ENCODE measurements at places on chromosomes 6 and 20.
A peak's percentile ranks its signal among the peaks of the same experiment; 100 is the strongest.

GRCh38 chr6:106142876-106143431, 56.8 kb downstream of the PRDM1 start:
- no peak for DNase-seq

DNA sequence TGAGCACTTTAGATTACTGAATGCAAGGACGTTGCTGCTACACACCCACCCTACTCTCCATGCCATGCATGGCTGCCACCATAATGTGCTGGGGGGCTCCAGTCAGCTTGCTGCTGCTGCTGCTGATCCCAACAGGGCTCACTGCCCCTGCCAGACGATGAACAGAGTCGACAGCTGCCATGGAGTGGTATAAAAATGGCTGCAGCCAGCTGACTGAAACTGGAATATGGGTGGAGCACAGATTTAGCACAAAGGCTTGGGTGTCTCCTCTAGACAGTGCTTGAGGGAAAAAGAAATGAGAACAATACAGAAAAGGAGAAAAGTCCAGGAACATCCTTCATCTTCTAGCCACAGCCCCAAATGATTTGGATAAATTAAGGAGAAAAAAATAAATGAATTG, 150.7 kb downstream of the PDSS2 start:
- DNase-seq: no peak

DNA sequence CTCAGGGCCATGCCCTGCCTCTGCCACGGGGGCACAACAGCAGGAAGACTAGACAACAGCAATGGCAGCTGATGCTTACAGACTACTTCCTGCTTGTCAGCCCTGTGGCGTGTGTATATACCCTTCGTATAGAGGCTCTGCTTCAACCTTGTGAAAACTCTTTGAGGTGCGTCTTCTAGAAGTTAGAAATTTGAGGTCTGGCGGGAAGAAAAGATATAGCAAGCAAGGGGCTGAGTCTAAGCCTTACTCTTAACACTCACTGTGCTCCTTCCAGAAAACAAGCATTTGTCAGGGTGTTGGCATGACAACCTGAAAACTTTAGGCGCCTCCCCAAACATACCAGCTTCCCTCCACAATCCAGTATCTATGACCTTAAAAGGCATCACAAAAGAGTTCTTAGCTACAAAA, 33.3 kb downstream of the JPH2 start:
- DNase-seq: no peak

DNA sequence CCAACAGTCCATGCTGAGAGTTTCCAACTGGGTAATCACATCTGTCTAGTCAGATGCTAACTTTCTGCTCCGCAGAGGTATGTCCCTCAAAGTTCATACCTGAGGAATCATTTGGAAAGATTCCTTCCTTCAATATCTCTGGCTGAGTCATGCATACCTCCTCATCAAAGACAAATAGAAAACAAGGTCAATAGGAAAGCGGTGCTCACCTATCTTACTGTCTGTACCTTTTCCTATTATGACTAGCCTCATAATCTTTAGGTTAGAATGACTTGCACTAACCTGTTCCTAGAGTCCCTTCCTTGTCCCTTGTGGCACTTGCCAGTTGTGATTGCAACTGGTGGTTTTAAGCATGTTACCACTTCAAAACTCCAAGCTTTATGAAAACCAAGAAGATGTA, 78.2 kb upstream of the PTPRK start:
- DNase-seq: no peak

GRCh38 chr6:112251171-112251875, 3.0 kb downstream of the LAMA4 start:
- DNase-seq: peak; percentile 56

DNA sequence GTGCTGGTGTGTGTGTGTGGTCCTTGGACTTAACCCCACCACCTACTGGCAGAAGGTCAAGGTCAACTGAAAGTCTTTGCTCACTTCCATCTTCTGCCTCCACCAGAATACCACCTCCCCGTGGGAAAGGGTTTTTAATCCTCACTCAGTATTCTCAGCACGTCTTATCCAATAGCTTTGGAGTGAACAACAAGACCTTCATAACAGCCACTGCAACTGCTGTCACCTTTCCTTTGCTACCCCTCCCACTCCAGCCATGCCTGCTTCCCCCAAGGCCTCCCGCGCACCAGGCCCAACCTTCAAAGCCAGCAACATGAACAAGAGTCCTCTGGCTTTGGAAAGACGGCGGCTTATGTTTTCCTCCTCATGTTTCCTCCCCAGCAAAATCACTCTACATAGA, 787 bp upstream of the BTN2A2 start:
- no peak for DNase-seq

DNA sequence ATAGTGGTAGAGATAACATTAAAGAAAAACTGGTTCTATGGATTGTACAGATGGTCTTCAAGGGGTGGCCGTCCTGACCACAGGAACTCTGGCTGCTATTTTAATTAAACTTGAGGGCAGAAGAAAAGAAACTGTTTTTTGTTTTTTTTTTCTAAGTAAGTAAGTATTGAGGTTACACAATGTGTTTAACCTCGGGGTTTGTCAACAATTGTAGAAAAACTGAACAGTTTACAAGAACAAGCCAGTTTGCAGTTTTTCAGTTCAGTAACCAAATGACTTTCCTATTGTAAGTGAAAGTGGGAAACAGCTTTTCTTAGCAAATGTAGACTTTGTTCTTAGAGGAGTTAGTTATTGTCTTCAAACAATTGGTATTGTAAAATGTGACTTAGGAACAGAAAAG, 77.0 kb downstream of the PLCB1 start:
- no peak for DNase-seq

DNA sequence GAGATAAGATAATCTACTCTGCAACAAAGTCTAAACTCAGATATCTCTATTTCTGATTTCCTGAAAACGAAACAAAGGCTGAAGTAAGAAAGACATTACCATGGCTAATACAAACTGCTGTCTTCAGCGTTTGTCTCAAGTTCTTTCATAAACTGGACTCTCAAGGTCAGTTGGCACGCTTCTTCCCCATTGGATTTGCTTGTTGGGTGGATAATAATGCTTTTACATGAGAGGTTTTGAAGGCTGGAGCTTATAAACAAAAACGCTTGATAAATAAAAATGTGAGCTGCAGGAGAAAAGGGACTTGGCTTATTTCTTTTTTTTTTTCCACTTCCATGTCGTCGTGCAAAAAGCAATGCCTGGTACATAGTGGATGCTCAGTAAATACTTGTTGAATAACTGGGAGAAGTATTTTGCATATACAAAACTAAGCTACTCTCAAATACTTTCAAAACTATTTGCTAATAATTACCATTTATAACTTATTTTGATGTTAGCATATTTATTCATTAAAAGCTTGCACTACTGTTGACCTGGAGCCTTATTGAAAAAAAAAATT, 65.7 kb upstream of the EEF1A1 start:
- DNase-seq: no peak

DNA sequence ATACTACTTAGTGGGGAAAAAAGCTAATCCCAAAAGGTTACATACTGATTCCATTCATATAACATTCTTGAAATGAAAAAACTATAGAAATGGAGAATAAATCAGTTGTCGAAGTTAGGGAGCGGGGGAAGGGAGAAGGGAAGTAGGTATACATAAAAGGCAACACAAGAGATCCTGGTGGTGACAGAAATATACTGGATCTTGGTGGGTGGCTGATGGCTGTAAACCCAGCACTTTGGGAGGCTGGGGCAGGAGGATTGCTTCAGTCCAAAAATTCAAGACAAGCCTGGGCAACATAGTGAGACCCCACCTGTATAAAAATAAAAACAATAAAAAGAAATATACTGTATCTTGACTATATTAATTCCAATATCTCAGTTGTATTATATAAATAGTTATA, 105.7 kb upstream of the LGSN start:
- no peak for DNase-seq

GRCh38 chr20:46000262-46000996, 8.3 kb upstream of the MMP9 start:
- no peak for DNase-seq

DNA sequence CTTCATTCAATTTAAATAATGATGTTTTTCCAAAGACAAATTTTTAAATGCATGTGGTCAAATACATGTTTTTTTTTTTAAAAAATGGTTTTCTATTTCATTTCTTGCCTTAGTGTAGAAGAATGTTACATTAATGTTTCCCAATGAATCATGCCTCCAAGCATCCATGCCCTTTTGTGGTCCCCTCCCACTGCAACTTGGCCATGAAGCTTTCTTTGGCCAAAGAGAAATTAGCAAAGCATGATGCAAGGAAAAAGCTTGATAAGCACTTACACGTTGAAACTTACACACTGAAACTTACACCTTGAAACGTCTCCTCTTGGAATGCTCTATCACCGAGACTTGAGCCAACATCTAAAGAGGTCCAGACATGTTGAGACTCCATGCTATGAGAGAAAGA, 93.0 kb upstream of the ELOVL5 start:
- DNase-seq: no peak

DNA sequence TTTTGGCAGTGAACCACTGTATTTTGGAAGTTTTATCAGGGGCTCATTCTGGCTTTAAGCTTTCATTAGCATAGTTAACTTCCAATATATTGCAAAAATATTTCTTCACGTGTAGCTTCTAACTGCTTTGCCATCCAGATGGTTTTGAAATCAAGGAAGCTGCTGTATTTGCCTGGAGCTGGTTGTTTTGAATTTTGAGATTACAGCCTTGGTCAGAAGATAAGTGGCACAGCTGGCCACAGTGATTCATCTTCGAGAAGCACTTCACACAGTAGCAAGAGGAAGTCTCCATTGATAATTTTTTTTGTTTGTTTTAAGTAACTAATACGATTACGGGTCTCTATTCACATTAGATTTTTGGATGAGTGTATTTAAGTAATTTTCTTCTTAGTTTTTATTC, 3.8 kb downstream of the APCDD1L start:
- no peak for DNase-seq

GRCh38 chr20:1934156-1934555, 38.9 kb downstream of the SIRPA start:
- DNase-seq: no peak

DNA sequence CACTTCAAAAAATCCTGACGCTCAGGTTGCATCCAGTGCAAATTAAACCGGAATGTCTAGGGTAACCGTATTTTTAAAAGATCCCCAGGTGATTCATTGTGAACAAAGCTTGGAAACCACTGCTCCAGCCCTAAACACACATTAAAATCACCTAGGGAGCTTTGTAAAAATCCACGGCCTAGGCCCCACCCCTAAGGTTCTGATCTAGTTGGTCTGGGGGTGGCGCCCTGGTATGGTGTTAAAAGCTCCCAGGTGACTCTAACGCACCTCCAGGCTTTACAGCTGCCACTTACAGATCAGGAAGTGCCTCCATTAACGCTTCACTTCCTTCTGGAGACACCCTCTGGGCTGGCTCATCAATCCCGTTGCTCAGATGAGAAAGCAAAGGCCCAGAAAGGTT, 92.2 kb downstream of the GRM4 start:
- DNase-seq: no peak

- no peak for DNase-seq
These were observed 198.0 kb downstream of the BACH2 start for GRCh38 chr6:90098627-90099026.

GRCh38 chr6:84639396-84639795, 125.0 kb downstream of the TBX18 start:
- no peak for DNase-seq

DNA sequence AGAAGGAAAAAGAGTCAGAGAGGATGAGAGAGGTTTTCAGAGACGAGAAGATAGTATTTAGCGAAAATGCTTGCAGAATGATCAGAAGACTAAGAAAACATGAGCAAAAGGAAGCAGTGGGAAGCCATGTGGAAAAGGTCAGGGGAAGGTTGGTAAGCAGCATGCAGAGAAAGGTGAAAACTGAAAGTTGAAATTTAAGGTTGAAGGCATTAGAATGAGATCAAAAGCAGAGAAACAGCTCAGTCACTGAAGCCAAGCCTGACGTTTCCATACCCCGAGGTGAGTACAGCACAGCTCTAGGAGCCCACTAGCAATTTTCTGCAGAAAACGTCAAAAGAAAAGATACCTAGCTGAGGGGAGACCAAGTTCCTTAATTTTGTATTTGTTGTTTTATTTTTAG, 19.1 kb upstream of the TFB1M start:
- DNase-seq: no peak

DNA sequence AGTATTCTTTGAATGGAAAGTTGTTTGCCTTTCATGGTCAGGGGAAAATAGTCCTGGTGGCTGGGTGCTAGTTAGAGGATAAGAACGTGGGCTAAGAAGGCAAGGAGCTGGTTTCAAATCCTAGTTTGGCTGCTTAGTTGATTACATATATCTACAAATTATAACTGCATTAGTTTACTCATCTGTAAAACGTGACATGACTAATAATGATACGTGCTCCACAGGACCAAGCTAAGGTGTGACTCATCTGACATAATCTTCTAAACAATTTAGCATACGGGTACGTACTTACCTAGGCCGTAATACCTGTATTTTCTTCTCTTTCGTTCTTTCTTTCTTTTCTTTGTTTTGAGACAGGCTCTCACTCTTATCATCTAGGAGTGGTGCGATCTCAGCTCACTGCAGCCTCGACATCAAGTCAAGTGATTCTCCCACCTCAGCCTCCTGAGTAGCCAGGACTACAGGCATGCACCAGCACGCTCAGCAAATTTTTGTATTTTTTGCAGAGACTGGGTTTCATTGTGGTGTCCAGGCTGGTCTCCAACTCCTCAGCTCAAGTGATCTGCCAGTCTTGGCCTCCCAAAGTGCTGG, 1274.2 kb upstream of the GJE1 start:
- peak; percentile 32 for DNase-seq

DNA sequence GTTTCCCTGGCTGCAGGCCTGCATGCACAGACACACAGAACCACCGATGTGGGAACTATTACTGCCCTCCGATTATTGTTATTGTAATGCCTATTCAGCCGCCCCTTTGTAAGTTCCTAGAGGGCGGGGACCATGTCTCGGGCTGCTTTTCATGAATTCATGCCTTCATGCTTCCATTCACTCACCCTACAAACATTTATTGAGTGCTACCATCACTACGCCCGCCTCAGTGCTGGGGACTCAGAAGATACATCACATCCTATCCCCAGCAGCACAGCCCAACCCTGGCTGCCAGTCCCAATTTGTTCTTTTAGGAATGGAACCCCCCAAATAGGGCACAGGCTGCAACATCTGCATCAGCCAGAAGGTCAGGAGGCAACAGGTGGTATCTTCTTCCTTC, 75.9 kb downstream of the FOXA2 start:
- no peak for DNase-seq

GRCh38 chr6:89073014-89073620, 7.4 kb upstream of the PNRC1 start:
- DNase-seq: no peak

- no peak for DNase-seq
These were observed 136.9 kb downstream of the SASH1 start for GRCh38 chr6:148479497-148479896.

- DNase-seq: no peak
These were observed 334.9 kb upstream of the JARID2 start for GRCh38 chr6:14910692-14911547.

GRCh38 chr6:7730784-7731227, 4.9 kb downstream of the BMP6 start:
- DNase-seq: no peak

- DNase-seq: no peak
These were observed 142.9 kb upstream of the BACH2 start for GRCh38 chr6:90439586-90439985.

DNA sequence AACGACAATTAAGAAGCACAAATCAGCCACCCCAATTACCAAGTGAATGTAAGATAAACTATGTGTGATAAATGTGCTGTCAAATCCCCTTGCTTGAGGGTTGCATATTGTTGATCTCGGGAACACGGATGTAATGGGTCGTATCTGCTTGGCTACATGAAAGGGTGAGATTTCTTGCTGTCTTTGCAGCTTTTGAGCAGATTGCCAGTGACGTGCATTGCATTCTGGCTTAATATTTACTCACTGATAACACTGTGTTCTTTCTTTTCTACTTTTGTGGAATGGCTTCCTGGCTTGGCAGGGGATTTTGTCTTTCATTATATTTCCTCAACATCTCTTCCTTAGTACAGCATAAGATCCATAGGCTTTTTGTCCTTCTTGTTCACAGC, 10.5 kb upstream of the FAM210B start:
- DNase-seq: no peak

Measured in retinal pigment epithelial cell (primary cell).